ENCODE measurements at places on chromosomes 13 and 19.

- no peak for DNase-seq
Measured at GRCh38 chr19:13974073-13974472, 21.8 kb downstream of the DCAF15 start.

DNA sequence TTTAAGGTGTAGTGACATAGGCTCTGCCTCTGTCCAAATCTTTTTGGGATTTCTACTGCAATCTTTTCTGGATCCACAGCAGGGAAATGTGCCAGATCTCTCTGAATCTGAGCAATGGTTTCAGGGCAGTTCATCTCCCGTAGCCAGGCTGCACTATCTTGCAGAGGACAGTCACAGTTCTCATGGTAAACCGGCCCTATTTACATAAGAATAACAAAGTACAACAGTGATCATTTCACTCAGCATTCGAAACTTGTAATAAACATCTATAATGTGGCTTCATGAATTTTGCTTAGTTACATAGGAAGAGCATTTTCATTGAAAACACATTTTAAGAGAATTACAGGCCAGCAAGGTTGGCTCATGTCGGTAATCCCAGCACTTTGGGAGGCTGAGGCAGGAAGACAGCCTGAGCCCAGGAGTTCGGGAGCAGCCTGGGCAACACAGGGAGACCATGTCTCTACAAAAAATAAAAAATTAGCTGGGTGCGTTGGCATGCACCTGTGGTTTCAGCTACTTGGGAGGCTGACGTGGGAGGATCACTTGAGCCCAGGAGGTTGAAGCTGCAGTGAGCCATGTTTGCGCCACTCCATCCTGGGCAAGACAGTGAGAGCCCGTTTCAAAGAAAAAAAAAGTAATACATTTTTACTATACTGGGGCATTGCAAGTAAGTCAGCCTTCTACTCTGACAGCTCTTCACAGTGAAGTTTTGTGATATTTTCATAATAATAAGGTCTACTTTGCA, 5.0 kb downstream of the POGLUT2 start:
- no peak for DNase-seq

DNA sequence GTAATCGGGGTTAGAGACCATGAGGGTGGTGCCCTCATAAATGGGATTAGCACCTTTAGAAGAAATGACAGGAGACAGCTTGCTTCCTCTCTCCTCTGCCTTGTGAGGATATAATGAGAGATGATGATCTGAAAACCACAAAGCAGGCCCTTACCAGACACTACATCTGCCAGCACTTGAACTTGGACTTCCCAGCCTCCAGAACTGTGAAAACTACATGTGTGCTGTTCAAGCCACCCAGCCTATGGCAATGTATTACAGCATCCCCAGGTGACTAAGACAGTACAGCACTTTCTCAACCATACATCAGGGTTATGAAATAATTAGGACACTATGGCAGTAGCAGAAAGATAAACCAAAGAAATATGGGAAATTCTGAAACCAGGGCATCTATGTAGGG, 7.4 kb downstream of the ZNF564 start:
- no peak for DNase-seq

- DNase-seq, result no peak
Measured at GRCh38 chr19:42693760-42694350, 46.4 kb downstream of the PSG3 start.

GRCh38 chr13:110276553-110276950, 30.4 kb downstream of the COL4A1 start:
- DNase-seq, result no peak

GRCh38 chr13:20526664-20527063, 1.0 kb upstream of the CRYL1 start:
- no peak for DNase-seq

DNA sequence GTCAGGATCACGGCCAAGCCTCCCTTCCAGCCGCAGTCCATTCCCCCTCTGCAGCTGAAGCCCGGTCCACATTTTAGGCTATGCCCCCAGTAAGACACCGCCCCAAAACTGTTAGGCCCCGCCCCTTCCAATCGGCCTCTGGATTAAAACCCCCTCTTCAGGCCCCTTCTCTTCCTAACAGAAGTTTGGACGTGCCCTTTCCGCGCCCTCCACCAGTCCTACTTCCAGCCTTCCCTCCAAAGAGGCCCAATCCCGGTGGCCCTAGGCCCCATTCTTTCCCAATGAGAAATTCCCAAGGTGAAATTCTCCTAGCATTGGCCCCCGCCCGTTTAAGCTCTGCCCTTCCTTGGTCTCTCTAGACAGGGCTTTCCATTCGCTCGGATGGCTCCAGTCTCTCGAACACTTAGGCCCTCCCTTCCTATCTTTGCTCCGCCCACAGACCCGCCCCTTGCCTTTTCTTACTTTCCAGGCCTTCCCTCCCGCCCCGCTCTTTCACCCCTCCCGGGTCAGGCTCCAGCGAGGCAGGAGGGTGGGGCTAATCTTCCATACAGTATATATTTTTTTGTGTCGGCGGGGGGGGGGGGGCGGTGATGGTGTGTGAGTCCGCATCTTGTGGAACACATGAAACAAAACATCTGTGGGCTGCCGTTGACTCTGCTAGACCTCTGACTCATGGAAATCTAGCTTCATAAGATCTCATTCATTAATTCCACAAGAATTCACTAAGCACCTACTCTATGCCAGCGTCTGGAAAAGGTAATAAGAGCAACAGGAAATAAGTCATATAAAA, 13.6 kb downstream of the LTBP4 start:
- DNase-seq, result peak; percentile 7

DNA sequence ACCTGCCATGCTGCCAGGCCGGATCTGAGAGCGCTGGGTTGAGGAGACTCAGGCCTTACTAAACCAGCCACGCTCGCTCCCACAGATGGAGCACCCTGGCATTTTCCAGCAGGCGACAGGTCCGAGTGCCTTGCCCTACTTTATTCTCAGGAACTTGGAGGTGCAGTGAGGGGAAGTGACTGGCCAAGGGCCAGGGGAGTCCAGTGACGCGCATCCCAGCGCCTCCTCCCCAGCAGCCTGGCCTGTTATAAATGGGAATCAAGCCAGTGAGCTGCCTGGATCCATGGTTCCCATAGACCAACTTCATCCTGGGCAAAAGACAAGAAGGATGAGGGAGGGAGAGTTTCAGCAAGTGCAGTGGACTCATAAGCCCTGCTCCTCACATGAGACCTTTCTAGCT, 35.5 kb downstream of the TMED1 start:
- DNase-seq, result no peak

DNA sequence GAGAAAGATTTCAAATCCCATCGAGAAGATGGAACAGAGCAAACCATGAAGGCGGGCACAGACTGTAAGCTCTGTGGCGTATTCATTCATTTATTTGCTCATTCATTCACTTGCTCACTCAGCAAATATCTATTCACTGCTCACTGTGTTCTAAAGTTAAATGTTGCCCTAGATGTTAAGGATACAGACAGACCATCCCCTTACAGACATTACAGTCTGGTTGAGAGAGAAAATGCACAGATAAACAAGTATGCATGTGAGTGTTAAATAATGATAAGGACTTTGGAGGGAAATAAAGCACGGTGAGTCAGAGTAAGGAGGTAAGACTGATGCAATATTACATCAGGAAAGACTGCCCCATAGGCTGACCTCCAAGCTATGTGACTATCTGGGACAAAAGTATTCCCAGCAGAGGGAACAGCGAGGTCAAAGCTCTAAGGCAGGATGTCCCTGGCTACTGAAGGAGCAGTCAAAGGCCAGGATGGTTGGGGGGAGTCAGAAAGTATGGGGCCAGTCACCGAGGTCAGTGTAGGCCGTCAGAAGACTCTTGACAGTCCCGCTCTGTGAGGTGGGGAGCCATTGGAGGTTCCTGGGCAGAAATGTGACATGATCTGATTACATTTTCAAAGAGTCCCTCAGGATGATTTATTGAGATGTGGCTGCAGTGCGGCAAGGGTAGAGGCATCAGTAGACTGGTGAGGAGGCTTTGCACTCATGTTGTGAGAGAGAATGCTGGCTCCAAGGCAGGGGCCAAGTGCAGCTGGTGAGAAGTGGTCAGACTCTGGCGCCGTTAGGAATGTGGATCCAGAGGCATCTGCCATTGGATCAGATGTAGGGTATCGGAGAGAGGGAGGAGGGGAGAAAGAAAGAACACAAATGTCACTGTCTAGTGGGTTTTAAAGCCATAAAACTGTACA, 37.9 kb downstream of the MBNL2 start:
- no peak for DNase-seq

GRCh38 chr13:43963726-43964125, 84.0 kb downstream of the LACC1 start:
- DNase-seq, result no peak

- DNase-seq, result no peak
Measured at GRCh38 chr13:39375601-39376000, 227.4 kb downstream of the LHFPL6 start.

DNA sequence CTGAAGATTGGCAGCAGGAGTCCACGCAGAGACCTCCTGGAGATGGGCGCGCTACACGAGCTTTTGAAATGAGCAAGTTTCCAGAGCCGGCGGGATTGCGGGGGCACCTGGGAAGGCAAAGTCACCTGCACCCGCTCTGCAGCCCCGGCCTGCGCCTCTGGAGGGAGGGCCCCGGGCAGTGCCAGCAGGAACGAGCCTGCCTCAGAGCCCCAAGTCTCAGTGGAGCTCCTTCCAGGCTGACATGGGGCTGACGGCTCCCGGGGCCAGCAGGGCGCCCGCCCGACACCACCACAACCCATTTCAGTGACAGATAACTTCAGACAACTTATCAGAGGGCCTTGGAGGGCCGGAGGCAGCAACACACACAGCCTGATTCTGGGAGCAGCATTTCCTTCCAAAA, 45.0 kb downstream of the RASA3 start:
- no peak for DNase-seq

- no peak for DNase-seq
Measured at GRCh38 chr13:20491926-20492435, 33.7 kb downstream of the CRYL1 start.

- no peak for DNase-seq
Measured at GRCh38 chr13:33278913-33279312, 6.6 kb downstream of the STARD13 start.

DNA sequence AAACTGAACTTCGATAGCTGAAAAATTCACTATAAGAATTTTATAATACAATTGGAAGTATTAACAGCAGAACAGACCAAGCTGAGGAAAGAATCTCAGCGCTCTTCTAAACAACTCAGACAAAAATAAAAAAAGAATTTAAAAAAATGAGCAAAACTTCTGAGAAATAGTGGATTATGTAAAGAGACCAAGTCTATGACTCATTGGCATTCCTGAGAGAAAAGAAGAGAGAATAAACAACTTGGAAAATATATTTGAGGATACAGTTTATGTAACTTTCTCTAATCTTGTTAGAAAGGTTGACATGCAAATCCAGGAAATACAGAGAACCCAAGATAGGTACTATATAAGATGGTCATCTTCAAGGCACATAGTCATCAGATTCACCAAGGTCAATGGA, 25.4 kb downstream of the SLC25A15 start:
- DNase-seq, result no peak

DNA sequence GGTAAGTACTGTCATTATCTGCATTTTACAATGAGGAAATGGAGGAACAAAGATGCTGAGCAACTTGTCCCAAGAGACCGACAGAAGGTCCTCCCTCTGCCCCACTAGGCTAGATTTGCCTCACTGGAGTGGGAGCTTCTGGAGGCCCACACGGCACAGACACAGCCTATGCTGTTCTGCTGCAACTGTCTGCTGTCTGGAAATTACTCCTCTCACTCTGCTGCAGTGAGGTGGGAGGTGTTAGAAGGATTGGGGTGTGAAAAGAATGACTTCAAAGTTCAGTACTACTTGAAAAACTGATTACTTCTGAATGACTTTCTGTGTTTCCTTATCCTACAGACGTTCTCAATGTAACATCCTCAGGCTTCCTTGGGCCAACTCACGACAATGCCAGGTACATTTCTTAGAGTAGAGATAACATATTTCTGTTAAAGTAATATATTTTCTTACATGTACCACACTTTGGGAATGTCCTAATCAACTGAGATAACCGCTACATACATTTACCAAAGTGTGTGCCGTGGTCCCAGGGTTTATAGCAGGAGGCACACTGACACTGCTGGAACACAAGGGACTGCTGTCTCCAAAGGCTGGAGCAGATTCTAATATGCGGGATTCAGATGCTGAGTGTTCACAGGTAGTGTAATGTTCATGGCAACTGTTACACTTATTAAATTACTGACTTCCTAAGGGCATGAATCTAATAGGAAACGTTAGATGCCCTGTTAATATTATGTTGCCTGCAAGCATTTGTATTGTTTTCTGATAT, 53.5 kb upstream of the WASF3 start:
- no peak for DNase-seq

DNA sequence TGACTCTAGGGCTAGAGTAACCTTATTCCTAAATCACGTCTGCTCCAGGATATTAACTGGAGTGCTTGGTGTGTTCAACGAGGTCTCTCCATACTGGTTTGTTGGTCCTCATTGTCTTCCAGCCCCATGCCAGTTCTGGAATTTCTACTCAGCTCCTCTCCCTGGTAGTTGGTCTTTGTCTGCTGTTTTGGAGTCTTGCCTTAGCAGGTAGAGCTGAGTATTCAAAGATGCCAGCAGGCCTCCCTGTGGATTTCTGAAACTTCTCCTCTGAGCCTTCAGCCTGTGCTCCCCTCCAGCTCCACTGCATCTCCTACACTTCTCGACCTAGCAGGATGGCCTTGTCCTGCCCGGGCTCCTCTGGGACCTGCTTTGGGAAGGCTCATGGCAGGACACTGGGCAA, 25.5 kb downstream of the SOX1 start:
- DNase-seq, result no peak

GRCh38 chr19:8396563-8397203, 6.5 kb downstream of the RAB11B start:
- peak; percentile 77 for DNase-seq

- no peak for DNase-seq
Measured at GRCh38 chr19:15251010-15251748, 18.9 kb upstream of the EPHX3 start.

GRCh38 chr19:10133596-10133995, 13.9 kb upstream of the EIF3G start:
- no peak for DNase-seq

DNA sequence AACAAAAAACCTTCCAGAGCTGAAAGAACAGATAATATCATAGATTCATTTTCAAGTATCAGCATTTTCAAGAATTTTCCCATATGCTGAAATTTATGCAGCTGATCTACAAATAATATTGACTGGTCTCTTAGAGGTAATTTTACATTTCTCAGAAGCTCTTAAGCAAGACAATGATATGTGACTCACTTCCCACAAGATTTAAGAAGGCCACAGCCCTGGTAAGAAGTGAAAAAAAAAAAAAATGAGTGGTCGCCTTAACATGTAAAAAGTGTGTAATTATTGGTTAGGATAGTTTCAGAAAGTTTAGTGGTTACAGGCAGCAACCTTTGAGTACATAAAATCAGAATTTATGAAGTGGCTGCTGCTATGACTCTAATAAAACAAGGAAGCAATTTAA, 54.5 kb downstream of the NUFIP1 start:
- DNase-seq, result no peak

All from substantia nigra (tissue), 51 donors.